Stimulated activated CD8-positive, alpha-beta memory T cell treated with anti-CD3 and anti-CD28 coated beads, Interleukin-15, amount 100 ng/mL, for 4 hours (primary cell): ENCODE measurements at places on chromosomes 7 and 10.

DNA sequence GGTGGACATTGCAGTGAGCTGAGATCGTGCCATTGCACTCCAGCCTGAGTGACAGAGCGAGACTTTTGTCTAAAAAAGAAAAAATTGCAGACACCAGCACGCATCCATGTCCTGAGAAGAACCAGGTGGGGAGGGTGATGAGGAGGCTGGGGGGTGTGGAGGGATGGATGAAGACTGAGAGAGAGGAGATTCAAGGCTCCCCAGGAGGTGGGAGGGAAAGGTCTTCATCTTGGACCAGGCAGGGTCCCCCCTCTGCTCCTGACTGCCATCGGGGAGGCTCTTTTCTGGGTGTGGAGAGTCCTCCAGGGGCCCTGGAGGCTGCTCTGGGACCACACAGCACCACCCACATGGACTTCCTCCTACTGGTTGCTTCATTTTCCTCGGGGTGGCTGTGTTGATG is 1.5 kb downstream of the SCART1 start:
- DNase-seq = no peak

- no peak for DNase-seq
Observed at GRCh38 chr10:125762692-125763648, 12.7 kb downstream of the MMP21 start.

DNA sequence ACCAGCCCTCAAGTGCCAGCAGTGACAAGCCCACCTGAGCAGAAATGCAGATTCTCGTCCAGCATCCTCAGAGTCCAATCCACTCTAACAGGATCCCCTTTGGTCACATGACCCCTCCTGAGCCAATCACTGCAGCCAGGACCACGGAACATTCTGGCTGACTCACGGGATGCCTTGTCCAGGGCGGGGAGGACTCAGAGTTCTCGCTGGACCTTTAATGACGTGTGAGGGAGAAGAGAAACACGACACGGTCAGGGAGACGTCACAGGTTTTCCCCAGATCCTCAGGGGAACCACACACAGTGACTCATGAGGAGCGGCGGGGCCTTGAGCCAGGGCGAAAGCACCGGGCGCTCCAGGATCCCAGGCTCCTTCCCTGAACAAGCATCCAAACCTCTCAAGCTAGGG is 155.7 kb downstream of the PTPRN2 start:
- DNase-seq = no peak

DNA sequence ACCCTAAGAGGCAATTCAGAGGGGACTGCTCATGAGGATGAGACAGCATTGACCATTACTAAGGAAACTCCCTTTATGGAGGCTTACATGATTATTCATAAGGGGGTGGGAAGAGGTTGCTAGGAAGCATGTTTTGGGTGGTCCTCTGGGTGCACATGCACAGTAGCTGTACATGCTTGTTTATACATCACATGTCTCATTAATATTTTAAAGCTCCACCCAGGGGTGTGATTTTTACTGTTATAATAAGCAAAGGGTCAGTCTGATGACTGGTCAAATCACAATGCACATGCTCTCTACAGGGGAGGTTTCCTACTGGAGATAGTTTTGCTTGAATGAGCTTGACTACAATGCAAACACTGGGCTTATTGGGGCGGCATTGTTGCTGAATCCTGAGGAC is 23.8 kb upstream of the PPP1R9A start:
- DNase-seq = no peak

DNA sequence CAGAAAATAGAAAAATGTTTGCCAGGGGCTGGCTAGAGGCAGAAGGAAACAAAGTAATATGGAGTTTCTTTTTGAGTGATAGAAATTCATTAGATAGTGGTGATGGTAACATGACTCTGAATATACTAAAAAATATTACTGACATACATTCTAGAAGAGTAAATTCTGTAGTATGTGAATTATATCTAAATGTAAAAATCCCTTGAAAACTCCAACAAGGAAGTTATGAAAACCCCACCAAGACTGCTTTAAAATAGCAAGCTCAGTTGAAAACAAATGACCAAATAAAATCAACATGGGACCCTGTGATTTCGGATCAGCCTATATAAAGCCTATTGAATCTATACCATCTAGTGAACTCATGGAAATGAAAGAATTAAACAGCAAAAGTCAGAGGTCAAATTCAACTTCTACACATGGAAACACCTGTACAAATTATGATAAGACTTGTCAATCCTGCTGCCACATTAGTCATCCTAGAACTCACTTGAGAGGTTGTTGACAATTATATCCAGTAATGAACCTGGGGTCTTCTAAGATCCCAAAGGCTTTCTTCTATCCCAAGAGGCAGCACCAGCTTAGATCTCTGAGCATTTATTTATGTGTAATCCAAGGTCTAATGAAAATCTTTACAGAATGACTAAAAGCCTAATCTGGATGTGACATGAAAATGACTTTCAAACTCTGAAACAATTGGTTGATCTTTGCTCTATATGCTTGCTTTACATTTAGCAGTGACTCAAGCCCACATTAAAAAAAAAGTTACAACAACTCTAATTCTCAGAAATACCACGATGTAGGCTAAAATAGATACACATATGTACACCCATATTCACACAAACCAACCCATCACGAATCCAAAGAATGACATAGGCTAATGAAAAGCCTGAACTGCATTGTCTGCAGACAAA is 59.3 kb downstream of the OSBPL3 start:
- no peak for DNase-seq

- DNase-seq = no peak
Observed at GRCh38 chr10:129942936-129943715, 20.9 kb downstream of the EBF3 start.

DNA sequence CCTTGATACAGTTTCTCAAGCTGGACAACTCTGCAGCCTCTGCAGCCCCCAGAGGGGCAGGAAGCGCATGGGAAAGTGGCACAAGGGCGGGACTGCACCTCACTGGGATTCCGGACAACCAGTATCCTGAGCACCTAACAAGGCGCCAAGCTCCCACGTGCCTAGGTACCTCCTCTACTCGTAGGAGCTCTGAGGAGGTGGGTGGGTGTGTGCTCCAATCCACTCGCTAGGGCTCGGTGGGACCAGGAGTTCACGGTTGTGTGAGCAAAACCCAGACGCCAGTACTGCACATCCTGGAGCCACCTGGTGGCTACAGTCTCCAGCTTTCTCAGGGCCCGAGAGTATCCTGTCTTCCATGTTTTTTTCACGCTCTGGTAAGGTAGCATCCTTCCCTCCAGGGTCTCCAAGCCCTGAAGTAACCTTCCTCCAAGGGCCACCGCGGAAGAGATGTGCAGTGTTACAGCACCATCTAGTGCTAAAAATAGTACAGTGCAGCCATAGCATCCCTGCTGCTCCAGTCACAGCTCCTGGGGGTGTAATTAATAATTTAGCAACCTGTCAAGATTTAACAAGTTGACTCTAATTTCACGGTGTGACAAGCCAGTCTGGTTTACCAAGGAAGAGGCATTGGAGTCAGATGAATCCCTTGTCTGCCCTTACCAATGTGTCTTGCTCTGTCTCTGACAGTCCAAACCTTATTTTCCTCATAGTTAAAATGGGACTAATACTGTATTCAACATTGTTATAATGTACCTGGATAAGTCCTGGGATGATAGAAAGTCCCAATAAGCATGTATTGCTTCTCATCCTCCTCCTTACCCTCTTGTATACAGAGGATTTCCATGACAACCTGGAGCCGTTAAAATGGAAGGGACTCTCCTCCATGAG is 70.4 kb downstream of the HERPUD2 start:
- no peak for DNase-seq

DNA sequence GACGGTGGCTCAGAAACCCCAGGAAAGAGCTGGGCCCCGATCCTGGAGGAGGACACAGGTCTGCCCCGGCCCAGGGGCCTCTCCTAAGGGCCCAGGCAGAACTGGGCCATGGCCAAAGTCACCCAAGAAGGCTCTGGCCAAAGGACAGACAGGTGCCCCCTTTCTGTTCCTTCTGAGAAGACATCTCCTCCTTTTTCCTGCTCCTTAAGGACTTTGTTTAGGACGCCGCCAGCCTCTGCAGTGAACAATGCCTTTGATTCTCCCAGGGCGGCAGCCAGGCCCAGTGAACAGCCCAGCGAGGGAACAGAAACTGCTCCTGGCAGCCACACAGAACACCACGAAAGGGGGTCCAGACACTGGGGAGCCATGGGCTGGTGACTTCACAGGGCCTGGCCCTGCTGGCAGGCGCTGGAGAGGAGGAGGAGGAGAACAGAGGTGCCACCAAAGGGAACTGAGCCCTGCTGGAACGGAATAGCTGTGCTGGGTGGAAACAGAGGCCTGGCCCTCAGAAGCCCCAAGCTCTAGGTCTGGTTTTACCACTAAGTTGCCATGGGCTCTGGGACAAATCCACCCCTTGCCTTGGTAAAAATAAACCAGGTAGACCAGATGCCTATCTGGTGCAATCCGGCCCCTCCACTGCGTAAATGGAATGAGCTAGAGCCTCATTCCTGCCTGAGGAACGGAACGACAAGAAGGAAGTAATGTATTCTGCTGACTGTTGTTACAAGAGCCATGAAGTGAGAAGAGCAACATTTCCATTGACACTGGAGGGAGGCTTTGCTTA is 163.3 kb upstream of the RHEB start:
- DNase-seq = no peak

- DNase-seq = no peak
Observed at GRCh38 chr10:5556576-5556975, 31.8 kb downstream of the CALML3 start.

- no peak for DNase-seq
Observed at GRCh38 chr10:58440484-58440883, 55.3 kb downstream of the TFAM start.

- DNase-seq = no peak
Observed at GRCh38 chr10:126422567-126422966, 34.3 kb upstream of the ADAM12 start.

DNA sequence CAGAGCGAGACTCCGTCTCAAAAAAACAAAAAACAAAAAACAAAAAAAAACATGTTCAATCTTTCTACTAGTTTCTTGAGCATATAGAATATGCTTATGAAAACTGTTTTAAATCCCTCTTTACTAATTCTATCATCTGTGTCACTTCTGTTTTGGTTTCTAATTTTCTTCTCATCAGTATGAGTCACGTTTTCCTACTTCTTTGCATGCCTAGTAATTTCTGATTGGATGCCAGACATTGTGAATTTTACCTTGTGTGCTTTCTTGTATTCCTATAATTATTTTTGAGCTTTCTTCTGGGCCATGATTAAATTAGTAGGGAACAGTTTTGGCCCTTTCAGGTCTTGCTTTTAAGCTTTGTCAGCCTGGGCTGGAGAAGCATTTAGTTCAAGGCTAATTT is 9.9 kb downstream of the MICU1 start:
- no peak for DNase-seq

DNA sequence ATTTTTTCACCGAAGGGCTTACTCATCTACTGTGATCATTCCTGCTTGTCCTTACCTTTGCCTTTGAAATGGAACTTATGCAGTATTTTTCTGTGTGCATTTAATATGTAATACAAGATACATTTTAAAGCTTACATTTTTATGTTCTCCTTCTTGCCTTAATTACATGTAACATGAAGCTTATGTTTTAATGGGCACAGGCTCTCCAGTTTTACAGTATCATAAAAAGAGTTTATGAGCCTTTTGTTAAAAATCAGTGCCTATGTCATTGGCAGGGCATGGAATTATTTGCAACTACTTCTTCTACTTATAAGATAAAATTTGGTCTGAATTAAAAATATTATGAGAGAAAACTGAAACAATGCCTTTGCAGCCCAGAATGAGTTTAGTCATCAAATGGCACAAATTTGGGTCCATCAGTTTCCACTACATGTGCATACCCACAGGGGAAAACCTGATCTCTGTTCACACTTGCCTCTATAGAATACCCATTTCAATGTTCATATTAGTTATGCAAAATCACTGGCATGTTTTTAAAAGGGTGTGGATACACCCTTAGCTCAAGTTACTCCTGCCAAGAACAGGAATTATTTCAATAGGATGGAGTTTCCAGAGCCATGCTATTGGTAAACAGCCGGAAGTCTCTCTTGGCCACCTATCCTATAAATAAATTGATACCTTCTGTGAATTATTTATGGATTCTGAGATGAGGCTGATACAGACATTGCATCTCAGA is 27.9 kb upstream of the WNT16 start:
- DNase-seq = no peak

DNA sequence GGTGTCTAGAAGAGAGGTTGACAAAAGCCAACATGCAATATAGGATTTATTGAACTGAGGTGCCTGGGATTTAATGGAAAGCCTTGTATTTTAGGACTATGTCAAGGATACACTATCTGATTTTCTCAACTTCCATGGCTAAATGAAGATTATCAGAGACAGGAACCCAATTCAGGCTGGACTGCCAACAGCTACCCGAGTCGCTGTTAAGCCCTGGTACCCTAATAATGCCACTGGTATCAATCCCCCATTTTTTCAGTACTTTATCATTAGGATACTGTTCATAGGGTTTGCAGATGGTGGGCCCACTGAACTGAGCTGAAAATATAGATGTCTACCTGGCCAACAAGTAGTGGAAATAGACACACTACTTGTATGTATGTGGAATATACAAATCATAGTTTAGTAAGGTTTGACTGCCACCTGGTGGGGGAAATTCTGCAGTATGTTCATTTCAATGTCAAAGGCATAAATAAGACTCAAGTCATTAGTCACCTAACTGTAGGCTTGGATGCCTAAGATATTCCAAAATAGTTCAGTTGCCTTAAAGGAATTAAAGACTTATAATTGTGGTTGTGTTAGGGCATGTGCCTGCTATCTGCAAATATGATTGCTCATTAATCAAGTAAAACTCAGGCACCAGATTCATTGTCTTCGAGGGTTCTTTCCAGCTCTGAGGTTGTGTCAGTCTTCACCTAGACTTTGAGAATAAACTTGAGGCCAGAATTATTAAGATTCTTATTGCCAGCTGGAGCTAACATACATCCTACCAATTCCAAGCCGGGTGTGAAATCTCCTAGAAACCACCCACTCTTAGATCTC is 34.1 kb upstream of the NOBOX start:
- no peak for DNase-seq

DNA sequence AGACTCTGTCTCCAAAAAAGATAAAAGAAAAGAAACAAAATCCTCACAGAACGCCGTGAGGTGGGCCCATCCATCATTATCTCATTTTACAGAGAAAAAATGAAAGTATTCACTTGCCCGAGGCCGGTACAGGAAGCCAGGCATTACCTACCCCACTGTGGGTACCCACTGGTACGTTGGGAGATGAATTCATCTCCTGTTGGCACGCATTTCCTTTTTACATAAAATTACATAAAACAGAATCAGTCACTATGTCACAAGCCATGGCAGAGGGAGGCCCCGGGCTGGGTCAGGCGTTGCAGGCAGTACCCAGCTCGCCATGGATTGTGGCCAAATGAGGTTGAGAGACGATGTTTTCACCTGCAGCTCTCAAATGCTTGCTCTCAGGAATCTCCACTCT is 38.6 kb upstream of the TNRC18 start:
- DNase-seq = no peak

- DNase-seq = no peak
Observed at GRCh38 chr7:87575521-87575920, 25.2 kb downstream of the ABCB1 start.

GRCh38 chr7:81447351-81447952 is 322.4 kb downstream of the HGF start:
- no peak for DNase-seq

- DNase-seq = no peak
Observed at GRCh38 chr10:112132435-112132834, 51.1 kb downstream of the GPAM start.
